ENCODE measurements at places on chromosomes 13 and 19.
A peak's percentile ranks its signal among the peaks of the same experiment; 100 is the strongest.

GRCh38 chr19:14149509-14149994 lies 13.2 kb upstream of the ASF1B start:
- DNase-seq: peak; percentile 60

DNA sequence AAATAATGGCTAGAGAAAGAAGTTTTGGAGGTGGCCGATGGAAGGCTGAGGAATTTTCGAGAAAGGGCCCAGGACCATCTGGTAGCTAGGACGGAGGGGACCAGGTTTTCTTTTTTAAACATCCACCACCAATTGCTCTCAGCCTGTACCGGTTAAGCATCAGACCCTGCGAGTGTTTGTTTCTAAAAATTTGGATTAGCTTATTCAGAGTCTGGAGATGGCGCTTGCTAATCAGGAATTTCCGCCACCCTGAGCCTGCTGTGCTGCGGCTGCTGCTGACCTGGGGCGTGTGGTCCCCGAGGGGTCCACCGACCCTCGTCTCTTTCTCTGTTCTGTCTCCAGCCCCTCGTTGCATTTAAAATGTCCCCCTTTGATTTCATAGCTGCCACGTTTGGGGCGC lies 2.0 kb downstream of the UHRF1 start:
- DNase-seq: no peak

DNA sequence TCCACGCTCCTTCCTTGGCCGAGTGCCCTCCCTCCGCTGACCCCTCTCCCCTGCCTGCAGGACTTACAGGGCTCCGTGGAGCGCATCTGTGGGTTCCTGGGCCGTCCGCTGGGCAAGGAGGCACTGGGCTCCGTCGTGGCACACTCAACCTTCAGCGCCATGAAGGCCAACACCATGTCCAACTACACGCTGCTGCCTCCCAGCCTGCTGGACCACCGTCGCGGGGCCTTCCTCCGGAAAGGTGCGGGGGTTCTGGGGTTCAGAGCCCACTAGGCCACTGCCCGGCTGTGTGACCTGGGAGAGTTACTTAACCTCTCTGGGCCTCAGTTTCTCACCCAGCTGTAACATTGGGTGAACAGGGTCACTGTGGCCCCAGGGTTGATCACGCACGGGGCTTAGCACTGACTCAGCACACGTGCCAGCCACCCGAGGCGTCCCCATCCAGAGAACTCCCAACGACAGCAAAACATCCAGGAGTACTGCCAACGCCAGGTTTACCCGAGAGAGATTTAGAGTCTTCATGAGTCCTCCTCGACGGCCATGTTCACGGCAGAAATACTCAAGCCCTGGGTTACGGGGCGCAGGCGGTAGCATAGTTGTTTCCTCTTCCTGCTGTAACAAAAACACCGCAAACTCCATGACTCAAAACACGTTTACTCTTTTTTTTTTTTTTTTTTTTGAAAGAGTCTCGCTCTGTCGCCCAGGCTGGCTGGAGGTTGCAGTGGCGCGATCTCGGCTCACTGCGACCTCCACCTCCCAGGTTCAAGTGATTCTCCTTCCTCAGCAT lies 9.7 kb upstream of the SPACA4 start:
- DNase-seq: no peak

DNA sequence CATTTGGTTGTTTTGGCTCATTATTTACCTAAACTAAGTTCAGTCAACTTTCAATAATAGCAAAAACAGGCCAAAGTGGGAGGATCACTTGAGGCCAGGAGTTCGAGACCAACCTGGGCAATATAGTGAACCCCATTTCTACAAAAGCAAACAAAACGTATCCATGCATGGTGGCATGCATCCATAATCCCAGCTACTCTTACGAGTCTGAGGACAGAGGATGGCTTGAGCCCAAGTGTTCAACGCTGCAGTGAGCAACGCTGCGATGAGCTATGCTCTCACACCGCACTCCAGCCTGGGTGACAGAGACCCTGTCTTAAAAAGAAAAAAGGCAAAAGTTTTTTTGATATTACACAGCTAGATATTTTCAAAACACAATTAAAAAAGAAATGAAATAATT lies 570.0 kb upstream of the GPC6 start:
- no peak for DNase-seq

DNA sequence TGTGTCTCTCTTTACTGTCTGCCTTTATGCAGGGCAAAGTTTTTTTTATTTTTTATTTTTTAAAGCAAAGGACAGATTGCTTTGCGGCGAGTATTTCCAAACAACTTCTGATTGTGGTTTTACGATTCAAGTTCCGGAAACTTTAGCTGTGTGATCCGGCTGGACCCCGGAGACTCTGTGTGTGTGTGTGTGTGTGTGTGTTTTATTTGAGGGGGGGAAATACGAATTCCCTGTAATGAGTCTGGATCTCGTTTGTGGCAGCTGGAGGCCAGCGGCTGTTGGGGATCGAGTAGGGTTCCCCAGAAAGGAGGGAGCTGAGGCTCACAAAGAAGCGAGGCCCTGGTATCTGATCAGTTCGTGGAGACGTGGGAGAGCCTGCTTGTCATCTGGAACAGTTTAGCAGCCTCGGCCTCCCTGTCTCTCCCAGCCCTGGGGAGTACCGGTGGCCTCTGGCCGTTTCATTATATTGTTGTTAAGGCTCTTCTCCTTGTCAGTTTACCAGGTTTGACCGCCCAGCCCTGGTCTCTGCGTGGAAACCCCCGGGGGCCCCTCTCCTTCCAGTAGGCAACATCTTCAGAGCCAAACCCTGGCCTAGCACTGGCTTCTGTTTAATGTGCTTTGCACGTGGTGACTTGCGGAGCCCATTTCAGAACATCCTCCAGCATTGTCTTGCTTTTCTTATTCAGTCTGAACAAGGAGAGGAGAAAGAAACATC lies 1.3 kb downstream of the FARP1 start:
- DNase-seq: no peak

DNA sequence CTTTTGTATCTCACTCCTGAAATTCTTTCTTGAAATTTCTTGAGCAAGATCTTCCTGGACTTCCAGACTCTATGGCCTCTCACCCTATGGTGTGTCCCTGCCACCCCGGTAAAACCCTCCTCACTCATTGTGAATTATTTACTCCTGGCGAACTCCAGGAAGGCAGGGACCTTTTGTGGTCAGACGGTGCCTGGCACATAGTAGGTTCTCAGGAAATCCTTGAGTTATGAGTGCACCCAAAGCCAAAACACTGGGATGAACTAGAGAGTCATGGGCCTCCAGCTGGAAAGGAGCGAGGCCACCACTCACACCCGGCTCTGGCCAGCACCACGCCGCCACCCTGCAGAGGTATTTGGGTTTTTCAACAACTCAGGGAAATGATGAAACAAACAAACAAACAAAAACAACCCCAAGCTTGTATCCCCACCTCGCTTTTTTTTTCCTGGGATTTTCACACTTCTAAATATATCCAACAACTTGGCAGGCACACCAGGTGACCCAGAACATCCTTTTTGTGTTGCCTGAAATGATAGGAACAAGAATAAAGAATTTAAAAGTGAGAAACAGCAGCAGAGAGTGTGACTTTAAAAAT lies 11.2 kb downstream of the HPN start:
- DNase-seq: no peak

GRCh38 chr19:56309511-56310185 lies 5.0 kb downstream of the ZSCAN5A start:
- DNase-seq: peak; percentile 63

DNA sequence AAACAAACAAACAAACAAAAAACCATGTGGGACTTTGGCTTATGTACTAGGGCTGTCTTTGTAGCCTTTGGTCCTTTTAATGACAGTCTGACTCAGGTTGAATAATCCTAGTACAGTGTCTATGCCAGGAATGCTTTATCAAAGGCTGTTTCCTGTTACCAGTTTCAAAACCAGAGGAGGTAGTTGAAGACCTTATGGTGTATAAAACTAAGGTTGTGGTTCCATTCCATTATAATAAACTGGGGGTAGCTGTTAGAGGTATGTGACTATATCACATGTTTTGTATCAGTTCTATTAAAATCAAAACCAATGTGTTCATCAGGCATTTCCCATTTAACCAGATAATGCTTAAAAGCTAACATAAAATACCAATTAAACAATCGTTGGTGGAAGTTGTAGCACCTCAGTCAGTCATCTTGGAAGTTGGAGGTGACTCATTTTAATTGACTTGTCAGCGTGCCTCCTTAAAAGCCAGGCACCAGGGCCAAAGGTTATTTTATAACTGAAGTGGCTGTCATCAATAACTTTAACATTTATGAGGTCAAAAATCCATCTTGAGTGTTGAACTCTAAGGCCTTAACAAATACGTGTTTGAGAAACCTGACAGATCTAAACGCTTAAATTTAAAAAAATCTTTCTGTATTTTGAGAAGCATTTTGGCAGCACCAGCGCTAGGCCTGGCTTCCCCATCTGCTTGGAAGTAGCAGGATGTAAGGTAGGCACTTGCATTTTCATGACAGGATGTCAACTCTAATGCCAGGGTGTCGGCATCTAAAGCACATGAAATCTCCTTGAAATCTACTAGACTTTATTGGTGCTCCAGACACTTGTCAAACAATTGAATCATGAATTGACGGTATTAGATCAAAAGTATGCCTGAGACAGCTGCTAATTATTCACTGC lies 162.5 kb downstream of the LMO7 start:
- no peak for DNase-seq

- no peak for DNase-seq
Observed at GRCh38 chr13:111953546-111954178, 113.3 kb upstream of the SOX1 start.

GRCh38 chr19:13016245-13016627 lies 21.0 kb downstream of the NFIX start:
- no peak for DNase-seq
